Sciatic nerve (tissue), 2 donors: ENCODE measurements at places on chromosomes 7 and 10. TPM values are rescaled to one million over a fixed set of nuclear protein-coding genes. Genes with fewer than 3 reads are reported as not detected.

The CYP3A7 gene
- not detected for total RNA-seq

The ACSL5 gene
- total RNA-seq = 11.3 TPM

The CPA1 gene
- 4.1 TPM for total RNA-seq

The ZNF117 gene
- 24.4 TPM for total RNA-seq

The UFSP1 gene
- total RNA-seq = 2.9 TPM

The LMOD2 gene
- total RNA-seq = not detected

The TFPI2 gene
- total RNA-seq = 4.1 TPM

The PPP1R3C gene
- total RNA-seq = 10.9 TPM

The CYP3A4 gene
- total RNA-seq = not detected

The THSD7A gene
- 30.9 TPM for total RNA-seq

The CTAGE6 gene
- 0.76 TPM for total RNA-seq

The POM121 gene
- total RNA-seq = 32.5 TPM

The DLD gene
- total RNA-seq = 60.9 TPM

The CYP2E1 gene
- total RNA-seq = 5.7 TPM

The CCNY gene
- 65.3 TPM for total RNA-seq

The STOX1 gene
- total RNA-seq = 0.27 TPM

The SLC26A3 gene
- total RNA-seq = not detected

The ITIH5 gene
- total RNA-seq = 34.9 TPM

The RSBN1L gene
- total RNA-seq = 23.7 TPM

The ZMIZ2 gene
- total RNA-seq = 92.7 TPM

The GPR15LG gene
- total RNA-seq = not detected

The LAMB4 gene
- total RNA-seq = 0.89 TPM

The MUC12 gene
- total RNA-seq = not detected

The TMEM139 gene
- 10.9 TPM for total RNA-seq

The CDHR1 gene
- 2.0 TPM for total RNA-seq

The ZNF277 gene
- 24.0 TPM for total RNA-seq

The CCDC7 gene
- total RNA-seq = 75.8 TPM

The KNDC1 gene
- total RNA-seq = 7.1 TPM

The AKR1E2 gene
- total RNA-seq = 25.1 TPM

The MDH2 gene
- total RNA-seq = 74.9 TPM

The LRIT1 gene
- total RNA-seq = not detected

The FFAR4 gene
- total RNA-seq = 0.31 TPM

The MEOX2 gene
- total RNA-seq = 142 TPM

The ACHE gene
- total RNA-seq = 0.94 TPM

The ARHGAP22 gene
- 11.7 TPM for total RNA-seq

The GALNT17 gene
- 65.4 TPM for total RNA-seq

The AOC1 gene
- total RNA-seq = not detected

The ARMC3 gene
- 0.18 TPM for total RNA-seq

The TUBAL3 gene
- total RNA-seq = 0.18 TPM

The OR6B1 gene
- total RNA-seq = not detected

The HABP2 gene
- total RNA-seq = not detected
